Activated CD4-positive, alpha-beta T cell treated with anti-CD3 and anti-CD28 coated beads, Interleukin-10, Interleukin-2, amounts not matched to agents 100 ng/mL and 50 ng/mL, durations not matched to agents 16 hours and 8 hours (primary cell): ENCODE measurements at places on chromosomes 6 and 20.

DNA sequence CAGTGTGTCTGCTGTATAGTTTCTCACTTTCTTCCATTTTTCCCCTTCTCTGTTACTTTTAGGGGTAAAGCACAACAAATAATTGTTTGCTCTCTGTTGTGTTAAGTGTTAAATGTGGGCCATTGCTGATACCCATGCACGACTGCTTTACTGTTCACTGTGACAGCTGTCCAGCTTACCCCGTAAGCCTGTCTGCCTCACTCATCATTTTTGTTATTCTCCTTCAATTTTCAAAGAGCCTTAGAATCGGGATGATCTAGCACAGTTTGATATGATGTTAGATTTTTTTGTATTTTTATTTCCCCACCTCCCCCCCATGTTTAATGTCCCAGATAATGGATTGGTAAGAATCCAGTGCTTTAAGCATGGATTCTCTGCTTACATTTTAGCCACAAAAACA is 41.2 kb upstream of the MLIP start:
- no peak for DNase-seq

DNA sequence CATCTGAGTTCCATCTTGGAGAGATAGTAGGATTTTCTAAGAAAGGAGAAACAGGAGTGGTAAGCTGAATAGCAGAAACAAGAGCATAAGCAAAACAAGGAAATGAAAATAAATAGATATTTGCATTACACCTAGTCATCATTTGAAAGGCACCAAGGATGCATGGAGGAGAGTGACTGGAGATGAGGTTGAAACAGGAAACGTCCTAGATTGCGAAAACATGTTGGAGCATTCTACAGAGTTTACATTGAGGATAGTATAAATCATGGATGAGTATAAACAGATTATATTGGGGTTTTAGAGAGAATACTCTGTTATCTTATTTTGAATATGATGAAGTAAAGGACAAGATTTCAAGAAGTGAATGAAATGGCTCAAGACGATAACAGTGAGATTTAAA is 507.3 kb downstream of the EYS start:
- no peak for DNase-seq

DNA sequence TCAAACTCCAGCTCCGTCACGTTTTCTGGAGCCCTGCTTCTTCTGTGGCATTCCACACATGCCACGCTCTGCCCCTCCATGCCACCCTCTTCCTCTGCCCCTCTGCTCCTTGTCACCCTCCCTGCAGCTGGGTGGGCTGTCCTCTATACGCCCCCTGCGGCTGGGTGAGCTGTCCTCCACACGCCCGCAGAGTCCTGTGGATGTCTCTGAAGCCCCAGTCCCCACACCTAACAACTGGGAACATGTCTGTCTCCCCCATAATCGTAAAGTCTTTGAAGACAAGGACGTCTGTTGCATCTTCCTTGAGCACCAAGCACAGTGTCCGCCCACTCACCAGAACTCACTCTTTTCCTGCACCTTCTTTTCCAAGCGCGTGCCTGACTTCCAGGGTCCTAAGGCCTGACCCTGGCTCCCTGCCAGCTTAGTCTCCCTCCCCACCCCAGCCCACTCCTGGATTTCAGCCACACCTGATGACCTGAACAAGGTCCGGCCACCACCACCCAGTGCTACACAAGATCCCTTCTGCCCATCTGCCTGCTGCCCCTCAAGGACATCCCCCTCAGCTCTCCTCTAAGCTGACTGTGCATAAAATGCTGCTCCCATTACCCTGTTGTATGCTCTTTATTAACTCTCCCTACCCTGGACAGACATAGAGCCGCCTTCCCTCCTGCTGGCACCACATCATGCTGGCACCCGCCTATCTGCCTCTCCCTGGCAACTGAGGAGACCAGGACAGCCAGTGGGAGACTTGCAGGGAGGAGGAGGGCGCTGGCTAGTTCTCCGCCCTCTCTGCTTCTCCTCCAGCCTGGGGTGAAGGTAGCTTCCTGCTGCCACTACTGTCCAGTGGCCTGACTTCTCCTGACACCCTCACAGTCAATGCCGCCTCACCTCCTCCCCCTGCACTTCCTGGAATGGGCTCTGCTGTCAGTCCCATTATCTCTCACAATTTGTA is 10.7 kb upstream of the PRR18 start:
- DNase-seq = no peak

GRCh38 chr6:136483906-136484305 is 66.3 kb downstream of the MAP7 start:
- no peak for DNase-seq

DNA sequence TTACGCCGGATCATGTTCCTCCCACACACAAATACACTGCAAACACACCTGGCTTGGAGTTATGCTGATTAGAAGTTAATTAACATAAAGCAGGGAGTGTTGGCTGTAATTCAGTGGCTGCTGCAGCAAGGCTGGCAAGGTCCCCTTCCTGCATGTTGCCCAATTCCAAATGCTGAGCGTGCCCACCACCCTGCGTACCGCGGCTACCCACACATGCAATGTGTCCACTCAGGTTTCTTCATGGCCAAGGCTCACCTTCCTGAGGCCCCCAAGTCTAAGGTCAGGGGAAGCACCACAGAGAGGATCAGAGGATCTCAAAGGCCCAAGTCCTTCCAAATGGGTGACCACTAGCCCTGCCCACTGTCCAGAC is 11.6 kb upstream of the PRND start:
- no peak for DNase-seq

DNA sequence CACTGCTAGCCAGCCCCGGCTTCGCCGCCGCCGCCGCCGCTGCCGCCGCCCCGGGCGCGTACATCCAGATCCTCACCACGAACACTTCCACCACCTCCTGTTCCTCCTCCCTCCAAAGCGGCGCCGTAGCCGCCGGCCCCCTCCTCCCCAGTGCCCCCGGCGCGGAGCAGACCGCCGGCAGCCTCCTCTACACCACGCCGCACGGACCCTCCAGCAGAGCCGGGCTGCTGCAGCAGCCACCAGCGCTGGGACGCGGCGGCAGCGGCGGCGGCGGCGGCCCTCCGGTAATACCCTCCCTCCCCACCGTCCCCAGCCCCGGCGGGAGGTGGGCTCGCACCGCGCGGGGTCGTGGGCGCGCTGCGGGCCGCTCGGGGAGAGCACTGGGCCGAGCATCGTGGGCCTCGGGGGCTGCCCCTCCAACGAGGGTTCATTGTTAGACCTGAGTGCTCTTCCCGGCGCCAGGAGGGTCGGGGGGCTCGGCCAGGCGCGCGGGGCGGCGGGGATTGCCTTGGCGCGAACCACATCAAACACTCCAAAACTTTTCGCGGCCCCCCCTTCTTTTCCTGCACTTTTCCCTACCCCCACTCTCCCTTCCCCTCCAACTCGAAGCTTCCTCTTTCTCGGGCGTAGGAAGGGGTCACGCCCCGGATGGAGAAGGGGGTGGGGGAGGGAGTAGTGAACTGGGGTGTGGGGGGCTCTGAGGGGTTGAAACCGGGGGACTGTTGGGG is 827 bp downstream of the E2F3 start:
- peak; percentile 69 for DNase-seq

DNA sequence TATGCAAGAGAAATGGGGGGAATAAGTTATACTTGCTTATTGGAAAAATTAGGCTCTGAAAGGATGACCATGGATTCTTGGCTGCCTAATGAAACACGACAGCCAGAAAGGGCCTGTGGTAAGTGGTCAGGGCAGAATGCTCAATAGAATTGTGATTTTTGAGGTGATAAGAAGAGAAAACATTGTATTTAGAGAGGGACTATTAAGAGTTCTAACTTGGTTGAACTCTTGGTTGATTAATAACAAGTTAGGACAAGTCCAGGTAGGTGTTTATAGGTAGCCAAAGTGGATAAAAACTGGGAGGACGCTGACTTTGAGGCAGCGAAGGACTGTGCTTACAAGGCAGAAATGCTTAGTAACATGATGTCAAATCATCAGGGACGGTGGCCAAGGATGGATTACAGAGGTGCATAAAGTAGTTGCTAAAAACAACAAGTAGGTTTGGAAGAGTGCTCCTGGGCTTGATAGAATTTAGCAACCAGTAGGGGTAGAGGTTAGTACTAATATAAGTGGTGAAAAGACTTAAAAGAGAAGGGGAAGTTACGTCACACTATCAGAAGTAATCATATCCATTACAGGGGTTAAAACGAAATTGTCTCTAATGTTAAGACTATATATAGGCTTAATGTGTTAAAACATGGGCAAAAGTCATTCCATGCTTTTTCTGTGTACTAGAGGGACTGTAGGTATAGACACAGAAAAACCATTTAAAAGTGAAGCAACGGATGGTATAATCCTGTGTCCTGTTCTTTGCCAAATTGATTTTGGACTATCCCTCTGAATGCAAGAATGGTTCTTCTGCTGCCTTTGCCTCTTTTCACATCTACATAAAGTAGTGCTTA is 98.6 kb downstream of the EYA4 start:
- DNase-seq = no peak

DNA sequence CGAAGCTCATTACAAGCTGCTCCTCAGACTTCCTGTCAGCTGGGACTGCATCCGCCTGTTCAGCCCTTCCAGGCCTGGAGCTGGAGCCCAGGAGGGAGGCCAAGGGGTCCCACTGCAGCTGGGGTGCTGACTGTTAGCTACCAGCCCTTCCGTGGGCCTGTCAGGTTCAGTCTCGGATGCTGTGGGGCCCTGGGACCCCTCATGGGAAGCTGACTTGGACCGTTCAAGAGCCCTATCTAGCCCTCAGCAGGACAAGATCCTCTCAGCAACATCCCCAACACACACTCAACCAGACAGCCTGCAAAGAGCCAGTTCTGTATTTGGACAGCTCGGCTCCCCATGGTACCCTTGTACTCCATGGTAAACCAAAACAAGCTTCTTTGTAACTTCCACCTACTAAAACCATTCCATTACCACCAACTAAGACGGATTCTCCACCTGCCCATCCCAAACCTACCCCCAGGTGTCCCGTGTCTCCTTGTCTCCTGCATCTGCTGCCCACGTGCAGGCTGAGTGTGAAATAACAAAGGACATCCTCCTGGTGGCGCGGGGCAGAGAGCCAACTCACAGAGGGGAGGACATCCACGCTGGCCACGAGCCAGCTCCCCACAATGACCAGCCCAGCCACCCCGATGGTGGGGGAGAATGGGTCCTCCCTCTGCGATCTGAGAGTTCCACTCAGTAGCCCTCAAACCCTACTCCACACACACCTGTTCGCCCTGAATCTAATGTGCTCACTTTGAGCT is 111.2 kb downstream of the TAF4 start:
- DNase-seq = no peak

GRCh38 chr20:45087814-45088213 is 13.1 kb downstream of the KCNS1 start:
- no peak for DNase-seq

DNA sequence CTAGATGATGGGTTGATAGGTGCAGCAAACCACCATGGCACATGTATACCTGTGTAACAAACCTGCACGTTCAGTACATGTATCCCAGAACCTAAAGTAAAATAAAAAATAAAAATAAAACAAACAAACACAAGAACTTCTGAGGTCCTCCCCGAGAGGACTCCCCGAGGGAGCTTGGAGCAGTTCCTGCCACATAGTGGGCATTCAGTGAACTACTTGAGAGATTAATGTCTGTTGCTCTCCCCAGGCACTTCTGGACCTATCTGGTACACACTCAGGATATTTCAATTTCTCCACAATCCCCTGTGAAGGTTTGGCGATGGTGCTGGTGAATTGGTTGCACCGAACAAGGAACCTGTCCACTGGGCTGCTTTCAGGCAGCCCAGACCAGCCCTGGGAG is 311.2 kb downstream of the ESR1 start:
- no peak for DNase-seq

DNA sequence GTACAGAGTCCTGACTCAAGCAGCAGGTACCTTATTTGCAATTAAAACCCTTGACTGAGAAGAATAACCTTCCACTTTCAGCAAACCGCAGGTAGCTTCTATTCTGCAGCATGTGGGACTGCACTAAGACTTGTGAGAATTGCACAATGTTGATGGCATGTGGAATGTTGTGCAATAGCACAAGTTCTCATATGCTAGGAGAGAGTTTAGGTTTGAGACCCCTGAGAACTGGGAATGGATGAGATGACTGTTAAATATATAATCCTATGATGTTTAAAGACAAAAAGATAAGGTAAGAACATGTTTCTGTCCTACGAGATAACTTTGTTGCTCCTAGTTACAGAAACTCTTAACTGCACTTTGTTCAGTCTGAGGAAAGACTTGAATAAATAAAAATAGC is 194.6 kb downstream of the OTOR start:
- no peak for DNase-seq

GRCh38 chr20:29740601-29740950 is 1516.9 kb upstream of the DEFB115 start:
- DNase-seq = no peak

DNA sequence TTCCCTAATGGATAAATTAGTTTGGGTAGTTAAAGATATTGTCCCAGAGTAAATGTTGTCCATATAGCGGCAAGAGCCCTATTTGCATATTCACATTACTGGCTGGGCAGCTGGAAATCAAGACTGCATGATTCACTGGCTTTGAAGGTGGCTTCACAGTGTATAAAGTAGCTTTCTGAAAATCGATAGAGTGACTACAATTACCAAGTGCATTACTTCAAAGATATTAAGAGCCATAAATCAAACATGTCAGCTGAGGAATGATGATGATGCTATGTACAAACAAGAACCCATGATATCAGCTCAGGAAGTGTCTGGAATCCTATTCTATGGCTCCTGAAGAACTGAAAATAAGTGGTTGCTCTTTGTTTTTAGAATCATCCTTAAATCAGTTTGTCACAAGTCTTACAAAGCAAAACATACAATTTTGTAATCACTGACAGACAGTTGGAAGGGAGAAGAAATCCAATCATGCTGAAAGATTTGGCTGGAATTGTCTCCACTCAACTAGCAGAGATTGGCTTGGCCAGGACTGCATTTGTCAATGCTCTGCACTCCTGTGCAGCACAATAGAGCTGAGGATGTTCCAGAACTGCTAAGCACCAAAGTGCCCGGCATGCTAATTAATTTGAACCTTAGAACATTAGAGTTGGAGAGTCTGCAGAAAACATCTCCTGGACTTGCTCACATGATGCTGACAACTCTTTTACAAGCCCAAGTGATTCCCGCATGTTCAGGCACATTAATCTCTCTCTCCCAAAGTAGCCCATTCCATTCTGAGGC is 77.9 kb upstream of the B3GAT2 start:
- DNase-seq = no peak

- DNase-seq = no peak
Measured at GRCh38 chr6:149940672-149940982, 1.2 kb upstream of the ULBP2 start.

DNA sequence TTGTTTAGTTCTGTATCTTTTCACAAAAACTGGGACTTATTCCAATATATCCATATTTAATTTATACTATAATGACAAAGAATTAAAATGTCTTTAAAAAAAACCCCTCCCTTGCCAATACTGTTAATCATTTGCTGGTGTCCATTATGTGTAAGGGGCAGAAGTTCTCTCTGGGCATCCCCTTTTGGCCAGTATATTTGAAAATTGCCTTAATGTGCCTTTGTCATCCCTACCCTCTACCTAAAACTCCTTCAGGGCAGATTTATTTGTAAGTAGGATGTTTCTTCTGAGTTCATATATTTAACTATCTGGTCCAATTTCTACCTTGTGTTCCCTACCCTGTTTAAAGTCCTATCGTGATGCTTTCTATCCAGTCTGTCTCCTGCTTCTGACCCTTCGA is 62.9 kb downstream of the ARHGAP18 start:
- no peak for DNase-seq
